NCI-H774 (cell line): ENCODE measurements at places on chromosomes 6 and 20.

DNA sequence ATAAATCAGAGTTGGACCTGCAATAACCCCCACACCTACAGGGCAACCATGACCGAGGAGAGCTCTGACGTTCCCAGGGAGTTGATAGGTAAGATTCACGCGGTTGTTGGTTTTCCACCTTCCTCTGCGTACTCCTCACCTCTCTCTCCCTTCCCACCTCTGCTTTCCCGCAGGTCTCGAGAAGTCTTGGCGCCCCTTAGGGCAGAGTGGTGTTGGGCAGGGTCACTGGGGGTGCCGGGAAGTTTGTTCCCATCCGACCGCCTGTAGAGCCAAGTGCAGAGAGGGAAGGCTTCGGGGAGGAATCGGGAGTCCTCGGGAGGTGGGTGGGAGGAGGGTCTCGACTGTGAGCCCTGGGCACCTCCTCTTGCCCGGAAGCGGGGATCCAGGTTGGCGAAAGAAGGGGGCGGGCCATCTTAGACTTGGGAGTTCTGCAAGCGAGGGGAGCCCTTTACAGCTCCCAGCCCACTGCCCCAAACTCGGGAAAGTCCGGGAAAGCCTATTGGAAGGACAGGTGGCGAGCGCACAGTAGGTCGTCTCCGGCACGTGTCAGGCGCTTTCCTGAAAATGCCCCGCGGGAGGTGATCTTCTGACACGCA lies 672 bp downstream of the CARMIL1 start:
- no peak for DNase-seq

- DNase-seq, result no peak
Measured at GRCh38 chr6:17182961-17183360, 81.1 kb downstream of the STMND1 start.

- no peak for DNase-seq
Measured at GRCh38 chr20:31897541-31897940, 27.1 kb downstream of the TTLL9 start.

DNA sequence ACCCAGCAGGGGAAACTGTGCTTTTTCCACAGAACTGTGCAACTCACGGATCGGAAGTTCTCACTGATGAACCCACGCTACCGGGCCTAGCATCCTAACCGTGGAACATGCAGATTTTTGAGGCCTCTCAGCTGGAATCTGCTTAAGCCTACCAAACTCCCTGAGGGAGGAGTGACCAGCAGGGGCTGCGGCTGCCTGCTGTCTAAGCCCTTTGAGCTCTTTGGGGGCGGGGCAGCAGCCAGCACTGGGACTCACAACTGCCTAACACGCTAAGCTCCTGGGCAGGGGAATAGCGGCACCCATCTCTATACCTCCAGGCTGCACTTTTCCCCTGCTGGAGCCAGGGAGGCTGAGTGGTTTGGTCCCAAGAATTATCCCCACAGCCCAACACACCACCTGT lies 20.4 kb upstream of the METTL24 start:
- DNase-seq, result no peak

DNA sequence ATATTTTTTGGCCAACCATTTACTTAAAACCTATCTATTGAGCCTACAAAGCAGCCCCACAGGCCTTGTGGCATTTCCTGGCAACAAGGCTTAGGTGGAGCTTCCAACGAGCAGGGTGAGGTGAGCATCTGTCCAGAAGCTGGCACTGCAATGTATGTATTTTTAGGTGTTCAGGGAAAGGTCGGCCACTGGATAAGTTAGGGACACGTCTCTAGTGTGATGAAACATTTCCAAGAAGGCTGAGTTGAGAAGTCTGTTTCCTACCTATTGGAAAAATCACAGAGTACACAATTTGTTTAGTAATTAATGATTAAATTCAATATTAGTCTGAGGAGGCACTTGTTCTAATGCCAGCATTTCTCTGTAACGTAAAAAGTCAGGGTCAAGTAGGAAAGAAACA lies 17.8 kb upstream of the RCAN2 start:
- no peak for DNase-seq

DNA sequence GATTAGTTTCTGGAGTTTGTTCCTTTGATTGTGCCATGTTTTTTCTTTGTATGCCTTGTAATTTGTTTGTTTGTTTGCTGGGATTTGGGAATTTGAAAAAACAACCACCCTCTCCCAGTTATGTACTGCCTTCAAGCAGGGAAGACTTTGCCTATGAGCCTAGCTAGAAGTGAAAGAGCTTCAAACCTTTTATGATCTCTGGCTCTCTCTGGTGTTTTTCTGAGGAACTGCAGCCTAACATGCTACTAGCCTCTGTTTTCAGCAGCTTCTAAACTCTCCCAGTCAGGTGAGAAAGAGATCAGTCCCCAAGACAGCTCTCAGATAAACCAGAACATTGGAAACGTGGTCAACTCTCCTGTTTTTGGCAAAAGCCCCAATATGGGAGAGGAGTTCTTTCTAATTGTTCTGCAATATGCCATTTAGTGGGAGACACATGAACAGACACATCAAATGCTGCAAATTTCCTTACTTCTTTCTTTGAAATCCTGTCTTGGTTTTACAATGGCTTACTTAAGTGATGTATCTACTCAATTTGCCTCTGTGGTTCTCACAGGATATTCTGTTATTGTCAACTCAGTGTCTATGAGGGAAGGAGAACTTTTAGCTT lies 58.9 kb upstream of the SERINC1 start:
- peak; percentile 88 for DNase-seq

GRCh38 chr20:1953621-1954020 lies 40.2 kb downstream of the PDYN start:
- no peak for DNase-seq

DNA sequence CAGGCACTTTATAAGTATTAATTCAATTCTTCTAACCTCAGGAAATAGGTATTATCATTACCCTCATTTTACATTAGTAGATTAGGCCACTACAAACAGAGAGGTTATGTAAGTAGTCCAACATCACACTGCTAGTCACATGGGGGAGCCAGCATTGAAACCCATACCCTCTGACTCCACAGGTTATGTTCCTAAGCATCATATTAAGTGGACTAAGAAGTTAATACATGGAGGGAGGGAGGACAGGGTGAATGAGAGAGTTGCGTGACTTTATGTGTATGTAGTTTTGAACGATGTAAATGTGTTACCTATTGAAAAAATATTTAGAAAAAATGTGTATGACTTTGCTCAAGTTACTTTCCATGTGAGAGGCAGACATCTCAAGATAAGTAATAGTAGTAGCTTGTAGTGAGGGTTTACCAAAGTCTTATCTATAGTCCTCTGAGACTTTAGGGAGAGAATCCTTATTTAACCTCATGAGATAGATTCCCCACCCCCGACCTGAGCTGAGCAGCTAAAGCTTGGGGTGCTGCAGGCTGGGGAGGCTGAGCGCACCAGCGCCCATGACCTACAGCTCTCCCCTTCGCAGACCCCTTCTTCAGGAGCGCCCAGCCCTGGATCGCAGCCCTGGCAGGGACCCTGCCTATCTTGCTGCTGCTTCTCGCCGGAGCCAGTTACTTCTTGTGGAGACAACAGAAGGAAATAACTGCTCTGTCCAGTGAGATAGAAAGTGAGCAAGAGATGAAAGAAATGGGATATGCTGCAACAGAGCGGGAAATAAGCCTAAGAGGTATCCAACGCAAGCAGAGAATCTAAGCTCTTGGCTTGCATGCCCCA lies 7.5 kb downstream of the BTN3A2 start:
- DNase-seq, result no peak

DNA sequence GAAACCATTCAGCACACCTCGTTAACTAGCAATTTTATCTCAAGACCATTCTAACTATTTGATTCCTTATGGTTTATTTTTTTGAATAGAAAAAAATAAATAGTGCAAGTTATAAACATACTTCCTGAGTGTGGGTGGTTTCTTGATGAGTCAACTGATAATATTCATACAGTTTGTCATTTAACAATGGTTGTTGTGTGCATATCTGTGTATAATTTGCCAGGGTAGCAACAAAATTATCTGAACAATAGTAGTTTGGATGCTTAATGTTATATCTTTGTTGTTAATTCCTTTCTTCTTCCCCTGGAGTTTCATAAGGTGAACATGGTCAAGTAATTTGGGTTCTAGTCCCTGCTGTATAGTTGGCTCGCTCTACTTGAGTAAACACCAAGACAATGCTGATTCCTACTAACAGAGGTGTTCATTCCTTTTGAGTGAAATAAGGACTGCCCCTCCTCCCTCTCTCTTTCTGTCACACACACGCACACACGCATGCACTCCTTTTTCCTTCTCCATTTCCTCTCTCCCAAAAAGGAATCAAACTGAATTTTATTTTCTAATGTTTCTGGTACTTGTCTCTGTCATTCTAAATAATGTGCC lies 938.1 kb upstream of the EPHA7 start:
- no peak for DNase-seq

DNA sequence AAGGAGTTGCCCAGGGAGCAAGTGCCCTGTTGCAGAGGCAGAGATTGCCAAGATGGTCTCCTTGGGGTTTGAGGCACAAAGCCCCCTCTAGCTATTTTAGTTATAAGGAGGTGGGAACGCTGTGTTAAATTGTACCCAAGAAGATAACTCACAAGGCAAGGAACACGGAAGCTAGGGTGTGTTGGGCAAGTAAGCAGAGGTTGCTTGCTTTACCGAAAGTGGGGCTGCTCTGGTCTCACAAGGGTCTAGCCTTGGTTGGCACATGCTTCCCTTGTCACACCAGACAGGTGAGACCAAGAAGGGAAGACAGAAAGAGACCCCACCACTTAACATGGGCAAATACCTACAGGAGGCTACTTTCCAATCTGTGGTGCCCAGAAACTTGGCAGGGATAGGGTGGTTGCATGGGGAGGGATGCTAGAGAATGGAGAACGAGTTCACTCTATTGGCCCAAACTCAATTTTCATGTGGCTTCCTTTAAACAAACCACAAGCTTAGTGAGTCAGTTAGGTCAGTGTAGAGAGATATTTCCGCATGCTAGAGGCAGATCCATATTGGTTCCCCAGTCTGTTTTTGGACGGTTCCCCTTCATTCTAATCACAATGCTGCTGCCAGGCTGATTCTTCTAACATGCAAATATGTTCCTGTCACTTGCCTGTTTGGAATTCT lies 42.4 kb downstream of the PLAGL1 start:
- DNase-seq, result no peak

DNA sequence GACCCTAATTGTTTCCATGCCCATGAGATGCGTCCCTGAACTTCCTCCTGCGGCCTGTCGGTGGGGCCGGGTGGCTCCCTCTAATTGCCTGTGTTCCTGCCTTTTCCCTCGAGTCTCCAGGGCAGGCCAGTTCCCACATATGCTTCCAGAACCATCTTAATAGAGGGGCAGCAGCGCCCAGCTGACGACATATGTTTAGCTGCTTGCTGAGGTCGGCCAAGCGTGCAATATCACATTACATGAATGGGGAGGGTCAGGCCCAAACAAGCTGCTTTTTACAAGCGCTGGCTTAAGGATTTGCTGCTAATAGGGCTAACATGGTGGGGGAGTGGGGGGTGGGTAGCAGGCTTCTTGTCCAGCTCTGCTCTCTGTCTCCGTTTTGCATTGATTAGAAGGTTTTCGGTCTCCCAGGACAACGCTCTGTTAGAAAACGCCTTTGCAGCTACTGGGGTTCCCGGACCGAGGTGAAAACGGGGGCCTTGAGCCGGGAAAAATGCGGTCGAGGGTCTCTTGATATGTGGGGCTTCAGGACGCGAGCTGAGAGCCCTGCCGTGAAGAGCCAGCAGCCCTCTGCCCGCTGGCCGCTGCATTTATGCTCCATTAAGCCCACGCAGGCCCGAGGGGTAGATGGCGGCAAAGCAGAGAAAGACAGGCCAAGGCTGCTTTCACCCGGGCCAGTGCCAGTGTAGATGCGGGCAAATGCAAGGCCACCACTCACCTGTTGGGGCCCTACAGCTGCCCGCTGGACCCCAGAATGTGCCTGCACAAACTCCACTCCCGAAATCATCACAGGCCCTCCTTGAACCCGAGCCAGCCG lies 308.5 kb downstream of the BMP7 start:
- DNase-seq, result no peak

- DNase-seq, result peak; percentile 45
Measured at GRCh38 chr6:143059663-143060353, 881 bp upstream of the AIG1 start.

- DNase-seq, result no peak
Measured at GRCh38 chr6:113513086-113513485, 344.1 kb upstream of the MARCKS start.

DNA sequence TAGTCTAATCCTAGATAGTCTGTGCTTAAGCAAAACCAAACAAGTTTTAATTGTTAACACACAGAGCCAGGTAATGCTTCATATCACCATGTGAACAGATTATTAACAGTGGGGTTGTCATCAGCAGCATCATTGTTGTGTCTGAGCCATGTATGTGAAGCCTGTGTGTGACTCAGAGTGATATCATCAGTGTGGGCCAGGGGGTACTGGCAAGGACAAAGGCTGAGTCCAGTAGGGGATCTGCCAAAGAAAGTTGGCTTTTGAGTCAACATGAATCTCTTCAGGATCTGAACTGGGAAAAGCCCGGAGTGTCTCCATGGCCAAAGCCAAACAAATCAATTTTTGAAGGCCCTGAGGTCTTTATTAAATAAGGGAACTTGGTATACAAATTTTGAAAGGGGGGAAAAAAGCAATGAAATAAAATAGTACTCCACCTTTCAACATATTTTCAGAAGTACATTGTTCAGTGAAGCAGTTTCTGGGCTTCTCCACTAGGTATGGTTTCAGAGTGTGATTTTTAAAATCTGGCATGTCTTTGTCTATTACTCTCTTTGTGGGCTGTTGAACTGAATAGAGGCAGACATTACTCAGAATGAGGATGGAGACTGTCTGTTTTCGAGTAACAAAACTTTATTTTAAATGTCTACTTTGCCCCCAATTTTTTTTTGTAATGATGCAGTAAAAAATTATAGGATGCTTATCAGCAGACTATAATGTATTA lies 444.2 kb upstream of the JAG1 start:
- no peak for DNase-seq

DNA sequence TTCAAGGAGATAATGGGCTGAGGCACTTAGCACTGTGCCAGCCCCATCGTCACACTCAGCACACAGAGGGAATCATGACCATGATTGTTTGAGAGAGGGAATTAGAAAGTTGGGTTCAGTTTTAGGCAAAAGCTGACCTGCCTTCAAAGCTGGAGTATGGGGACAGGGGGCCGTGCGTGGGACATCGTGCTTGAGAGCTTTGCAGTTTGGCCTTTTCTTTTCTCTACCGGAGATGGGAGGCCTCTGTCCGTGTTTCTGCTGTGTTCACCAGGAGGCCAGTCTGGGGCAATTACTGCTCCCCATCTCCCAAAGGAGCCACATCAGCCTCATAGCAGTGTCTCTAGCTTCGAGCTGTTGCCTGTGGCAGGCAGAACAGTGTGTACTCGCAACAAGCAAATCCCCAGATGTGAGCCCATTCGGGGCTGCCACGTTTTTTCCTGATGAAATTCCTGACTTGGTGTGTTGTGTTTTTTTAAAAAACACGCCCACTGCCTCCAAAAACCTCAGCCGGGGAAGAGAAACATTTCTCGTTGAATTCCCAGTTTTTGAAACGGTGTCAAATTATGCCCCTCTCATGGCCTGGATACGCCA lies 20.2 kb downstream of the EYA2 start:
- DNase-seq, result no peak

DNA sequence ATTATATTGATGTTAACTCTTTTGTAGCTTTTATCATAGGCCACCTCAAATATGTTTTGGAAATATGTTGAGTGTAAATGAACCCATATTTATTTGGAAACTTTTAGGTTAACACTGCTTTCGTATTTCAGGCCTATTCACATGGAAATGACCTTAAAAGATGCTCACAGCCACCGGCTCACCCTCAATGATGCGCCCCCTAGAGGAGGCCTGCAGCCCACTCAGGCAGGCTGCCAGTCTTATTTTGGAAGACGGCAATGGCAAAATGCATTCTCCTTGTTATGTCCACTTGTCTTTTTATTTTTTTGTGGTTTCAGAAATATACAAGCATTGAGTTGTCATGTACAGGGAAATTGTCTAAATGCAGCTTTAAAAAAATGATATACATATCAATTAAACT lies 869.7 kb downstream of the PHF3 start:
- DNase-seq, result no peak
